ENCODE measurements at places on chromosomes 5 and 9. TPM values are rescaled to one million over a fixed set of nuclear protein-coding genes. Genes with fewer than 3 reads are reported as not detected.

GRCh38 chr9:126675147-126675467, 61.4 kb downstream of the LMX1B start:
- no peak for DNase-seq

GRCh38 chr5:157592594-157592993, 17.0 kb upstream of the ADAM19 start:
- no peak for DNase-seq

- peak; percentile 33 for DNase-seq
Measured at GRCh38 chr5:143693651-143694252, 118.2 kb upstream of the HMHB1 start.

DNA sequence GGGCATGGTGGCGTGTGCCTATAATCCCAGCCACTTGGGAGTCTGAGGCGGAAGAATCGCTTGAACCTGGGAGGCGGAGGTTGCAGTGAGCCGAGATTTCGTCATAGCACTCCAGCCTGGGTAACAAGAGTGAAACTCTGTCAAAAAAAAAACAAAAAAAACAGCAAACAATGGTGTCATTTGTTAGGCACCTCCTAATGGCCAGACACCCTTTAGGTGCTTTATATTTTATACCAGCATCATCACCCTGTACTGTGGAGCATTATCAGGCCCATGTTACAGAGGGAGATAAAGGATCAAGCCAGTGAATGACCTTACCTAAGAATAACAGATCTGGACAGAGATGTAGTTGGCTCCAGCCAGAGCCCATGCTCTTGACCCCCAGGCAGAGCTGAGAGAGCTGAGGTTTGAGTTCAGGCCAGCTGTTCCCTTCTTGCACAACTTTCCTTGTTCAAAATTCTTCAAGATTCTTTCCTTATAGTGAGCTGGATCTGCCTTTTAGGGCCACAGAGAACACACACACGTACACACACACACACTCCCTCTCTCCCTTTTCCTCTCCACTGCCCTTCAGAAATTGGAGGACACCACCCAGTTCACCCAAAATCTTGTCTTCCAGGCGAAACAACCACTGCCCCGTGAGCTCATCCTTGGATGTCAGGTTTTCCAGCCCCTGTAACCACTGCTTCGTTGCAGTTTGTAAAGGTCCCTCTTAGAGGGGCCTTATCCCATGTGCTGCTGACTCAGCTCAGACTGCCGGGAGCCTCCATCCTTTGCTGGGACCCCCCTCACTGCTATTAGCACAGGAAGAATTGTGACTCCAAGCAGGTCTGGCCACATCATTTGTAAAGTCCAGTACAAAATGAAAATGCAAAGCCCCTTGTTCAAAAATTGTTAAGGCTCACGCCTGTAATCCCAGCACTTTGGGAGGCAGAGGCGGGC, 10.4 kb upstream of the PTGES start:
- DNase-seq, result no peak

- DNase-seq, result no peak
Measured at GRCh38 chr9:22373636-22374035, 73.0 kb upstream of the DMRTA1 start.

DNA sequence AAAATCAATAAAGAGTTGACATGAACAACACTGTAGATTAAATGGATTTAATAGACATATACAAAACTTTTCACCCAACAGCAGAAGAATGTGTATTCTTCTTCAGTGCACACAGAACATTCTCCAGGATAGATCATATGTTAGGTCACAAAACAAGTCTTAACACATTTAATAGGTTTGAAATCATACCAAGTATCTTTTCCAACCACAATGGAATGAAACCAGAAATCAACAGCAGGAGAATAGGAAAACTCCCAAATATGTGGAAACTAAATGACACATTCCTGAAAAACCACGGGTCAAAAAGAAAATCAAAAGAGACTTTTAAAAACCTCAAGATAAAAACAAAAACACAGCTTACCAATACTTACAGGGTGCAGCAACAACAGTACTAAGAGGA, 790.1 kb upstream of the ZNF608 start:
- no peak for DNase-seq

GRCh38 chr9:87427851-87428506, 69.7 kb upstream of the DAPK1 start:
- no peak for DNase-seq

GRCh38 chr5:1374679-1375055, 29.8 kb upstream of the CLPTM1L start:
- no peak for DNase-seq

GRCh38 chr5:174717826-174718455, 6.4 kb upstream of the MSX2 start:
- no peak for DNase-seq

DNA sequence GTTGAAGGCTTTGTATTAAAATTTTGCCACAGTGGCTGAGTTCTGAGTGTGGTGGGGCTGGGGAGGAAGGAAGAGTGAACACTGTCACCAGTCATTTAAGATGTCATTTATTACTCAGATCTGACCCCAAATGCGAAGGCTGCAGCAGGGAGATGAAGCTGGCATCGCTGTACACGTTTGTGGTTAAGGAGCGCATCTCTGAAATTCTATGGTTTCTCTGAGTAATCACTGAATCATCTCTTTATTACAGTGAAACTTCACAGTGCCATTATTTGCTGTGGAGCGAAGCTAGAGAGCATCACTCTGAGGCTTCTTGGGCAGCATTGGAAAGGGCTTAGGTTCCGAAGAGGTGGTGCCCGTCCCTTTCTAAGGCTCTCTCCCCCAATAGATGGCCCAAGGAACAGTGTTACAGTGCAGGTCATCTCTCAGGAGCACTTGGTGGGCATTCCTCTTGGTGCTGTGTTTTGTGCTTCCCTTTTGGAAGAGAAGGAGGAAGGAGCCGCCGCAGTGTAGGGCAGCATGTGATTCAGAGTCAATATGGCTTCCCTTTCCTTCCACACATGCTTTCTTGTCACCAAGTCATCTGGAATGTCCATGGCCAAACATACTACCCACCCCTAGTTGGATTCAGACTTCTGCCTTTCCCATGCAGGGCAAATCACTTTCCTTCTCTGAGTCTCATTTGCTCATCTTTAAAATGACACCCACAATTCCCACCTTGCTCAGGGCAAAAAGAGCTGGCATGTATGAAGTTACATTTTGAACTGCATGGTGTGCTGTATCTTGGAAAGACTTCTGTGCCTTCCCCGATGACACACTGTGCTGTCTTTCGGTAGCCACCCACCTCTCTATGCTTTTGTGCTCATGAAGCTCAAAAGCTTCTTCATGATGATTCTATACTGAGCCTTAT, 9.3 kb upstream of the TEX48 start:
- DNase-seq, result no peak

GRCh38 chr5:133106761-133107572, 55.2 kb downstream of the HSPA4 start:
- no peak for DNase-seq

DNA sequence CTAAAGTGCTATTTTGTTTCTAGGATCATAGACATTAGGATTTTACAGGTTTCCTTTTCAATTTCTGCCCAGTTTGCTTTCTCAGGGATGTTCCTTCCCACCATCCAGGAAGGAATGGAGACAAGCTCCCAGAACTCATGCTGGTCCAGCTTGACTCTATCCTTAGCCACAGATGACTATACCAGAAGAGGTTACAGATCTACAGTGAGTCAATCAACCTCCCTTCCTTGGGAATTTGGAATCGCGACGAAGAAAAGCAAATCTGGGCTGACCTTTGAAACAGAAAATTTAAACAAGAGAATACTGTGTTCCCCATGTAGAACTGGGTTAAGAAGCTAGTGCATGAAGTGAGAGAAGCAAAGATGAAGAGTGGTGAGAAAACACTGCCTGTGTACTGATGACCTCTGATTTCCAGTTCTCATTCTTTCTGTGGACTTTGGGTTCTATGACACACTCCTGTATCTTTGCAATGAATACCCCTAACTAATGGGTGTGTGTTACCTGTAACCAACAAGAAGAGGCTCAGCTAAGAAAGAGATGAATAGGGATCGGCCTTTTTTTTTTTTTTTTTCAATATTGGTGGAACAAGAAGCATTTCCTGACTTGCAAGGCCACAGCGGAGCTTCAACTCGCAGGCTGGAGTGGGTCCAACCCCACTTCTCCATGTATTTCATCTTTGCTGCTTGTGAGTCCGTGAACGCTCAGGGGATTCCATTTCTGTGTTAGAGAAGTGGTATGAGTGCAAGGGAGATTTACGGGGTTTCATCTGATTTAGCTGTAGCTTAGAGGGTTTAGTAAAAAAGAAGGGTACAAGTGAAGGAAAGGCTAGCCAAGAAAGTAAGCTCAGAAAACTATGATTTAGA, 563.9 kb upstream of the CLINT1 start:
- DNase-seq, result no peak

The MELK gene
- not detected for total RNA-seq

The OLFM1 gene
- 58.3 TPM for total RNA-seq

The DRD1 gene
- not detected for total RNA-seq

The CCL27 gene
- total RNA-seq, result not detected

The NMRK1 gene
- 16.4 TPM for total RNA-seq

The CNTNAP3 gene
- 2.8 TPM for total RNA-seq

The CFAP157 gene
- 0.14 TPM for total RNA-seq

The CXXC5 gene
- 74.9 TPM for total RNA-seq

The SLC1A3 gene
- total RNA-seq, result 19.3 TPM

The SIT1 gene
- total RNA-seq, result not detected

The BTNL9 gene
- 12.7 TPM for total RNA-seq

The ADAMTS12 gene
- total RNA-seq, result not detected

Measured in stomach (tissue), 19 donors.